ENCODE measurements at places on chromosomes 3 and 15.

- no peak for DNase-seq
These were observed 30.8 kb downstream of the LRRC28 start for GRCh38 chr15:99282121-99282520.

- no peak for DNase-seq
These were observed 263.9 kb upstream of the TGFBR2 start for GRCh38 chr3:30342318-30343060.

DNA sequence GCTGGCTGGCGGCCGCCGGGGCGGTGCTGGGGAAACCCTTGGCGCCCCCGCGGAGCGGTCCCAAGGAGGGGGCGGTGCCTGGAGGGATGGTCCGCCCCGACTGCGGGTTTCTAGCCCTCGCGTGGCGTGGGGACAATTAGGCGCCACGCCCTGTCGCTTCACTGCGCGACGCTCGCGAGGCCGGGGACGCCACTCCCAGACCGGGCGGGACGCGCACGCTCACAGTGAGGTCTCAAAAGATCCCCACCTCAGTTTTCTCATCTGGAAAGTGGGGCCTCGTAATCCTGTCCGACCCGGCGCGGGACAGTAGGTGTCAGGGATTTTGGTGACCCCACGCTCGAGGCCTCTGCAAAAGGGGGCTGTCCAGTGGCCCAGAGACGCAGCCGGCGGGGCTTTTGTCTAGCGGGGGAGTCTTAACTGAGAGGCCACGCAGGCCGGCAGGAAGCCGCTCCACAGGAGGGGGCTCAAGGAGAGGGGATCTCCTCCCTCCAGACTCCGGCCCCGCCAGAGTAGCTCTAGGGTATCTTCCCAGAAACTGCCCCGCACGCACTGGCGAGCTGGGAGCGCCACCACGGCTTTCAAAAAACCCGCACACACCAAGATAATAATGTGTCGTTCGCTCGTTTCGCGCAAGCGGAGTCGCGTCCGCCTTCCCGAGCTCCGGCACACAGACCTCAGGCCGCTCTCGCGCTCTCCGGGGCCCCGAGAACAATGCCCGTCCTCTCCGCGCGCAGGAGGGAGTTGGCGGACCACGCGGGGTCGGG lies 710 bp upstream of the CLK3 start:
- DNase-seq = peak; percentile 82

- DNase-seq = no peak
These were observed 1184.6 kb upstream of the EPHA6 start for GRCh38 chr3:95629802-95630201.

DNA sequence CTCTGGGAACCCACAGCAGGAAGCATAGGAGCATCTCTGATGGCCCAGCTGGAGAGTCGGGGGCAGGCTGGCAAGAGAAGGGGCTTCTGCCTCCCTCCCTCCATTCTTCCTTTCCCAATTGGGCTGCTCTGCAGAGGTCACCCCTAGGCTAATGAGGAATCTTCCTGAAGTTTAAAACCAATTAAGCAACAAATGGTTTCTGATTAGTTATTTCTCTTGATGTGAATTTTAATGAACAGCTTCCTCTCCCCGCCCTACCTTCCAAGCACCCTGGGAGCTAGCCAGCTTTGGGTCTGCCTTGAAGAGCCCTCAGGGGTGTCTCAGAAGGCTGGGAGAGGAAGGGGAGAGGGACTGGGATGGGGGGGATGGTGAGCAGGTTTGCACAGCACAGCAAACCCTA lies 24.6 kb upstream of the HCN4 start:
- no peak for DNase-seq

- DNase-seq = no peak
These were observed 365.6 kb upstream of the DPPA4 start for GRCh38 chr3:109702976-109703375.

DNA sequence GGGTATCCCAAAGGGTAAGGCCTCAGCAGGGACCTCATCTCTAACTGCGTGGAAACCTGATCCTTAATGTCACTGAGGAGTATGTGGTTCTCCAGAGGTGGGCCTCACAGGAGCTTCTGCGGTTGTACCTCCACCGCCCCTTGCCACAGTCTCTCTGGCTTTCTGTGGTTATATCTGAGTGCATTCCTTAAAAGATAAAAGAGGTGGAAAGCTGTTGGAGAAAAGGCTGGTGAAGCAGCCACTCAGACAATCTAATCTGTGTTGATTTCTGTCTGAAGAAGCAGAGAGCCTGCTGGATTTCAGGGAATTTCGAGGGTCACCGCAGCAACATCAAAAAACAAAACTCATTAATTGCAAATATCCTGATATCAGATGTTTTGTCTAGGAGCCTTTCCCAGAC lies 51.4 kb downstream of the SEMA6D start:
- no peak for DNase-seq

GRCh38 chr15:79027532-79028410 lies 62.8 kb downstream of the RASGRF1 start:
- no peak for DNase-seq

DNA sequence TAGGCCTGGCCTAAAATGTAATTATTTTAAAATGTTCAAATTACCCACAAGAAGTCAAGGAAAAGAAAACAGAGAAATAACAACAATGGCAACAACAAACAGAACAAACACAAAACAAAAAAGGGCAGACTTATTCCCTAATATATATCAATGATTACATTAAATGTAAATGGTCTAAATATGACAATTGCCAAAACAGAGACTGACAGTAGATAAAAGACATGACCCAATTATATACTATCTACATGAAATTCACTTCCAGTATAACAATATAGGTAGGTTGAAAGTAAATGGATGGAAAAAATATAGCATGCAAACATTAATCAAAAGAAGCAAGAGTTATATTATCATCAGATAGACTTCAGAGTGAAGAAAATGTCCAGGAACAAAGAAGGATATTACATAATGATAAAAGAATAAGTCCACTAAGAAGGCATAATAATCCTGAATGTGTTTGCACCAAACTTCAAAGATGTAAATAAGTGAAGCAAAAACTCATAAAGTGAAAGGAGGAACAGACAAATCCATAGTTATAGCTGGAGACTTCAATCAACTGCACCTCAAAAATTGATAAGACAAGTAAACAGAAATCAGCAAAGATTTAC lies 6.5 kb downstream of the SEC22C start:
- DNase-seq = no peak

DNA sequence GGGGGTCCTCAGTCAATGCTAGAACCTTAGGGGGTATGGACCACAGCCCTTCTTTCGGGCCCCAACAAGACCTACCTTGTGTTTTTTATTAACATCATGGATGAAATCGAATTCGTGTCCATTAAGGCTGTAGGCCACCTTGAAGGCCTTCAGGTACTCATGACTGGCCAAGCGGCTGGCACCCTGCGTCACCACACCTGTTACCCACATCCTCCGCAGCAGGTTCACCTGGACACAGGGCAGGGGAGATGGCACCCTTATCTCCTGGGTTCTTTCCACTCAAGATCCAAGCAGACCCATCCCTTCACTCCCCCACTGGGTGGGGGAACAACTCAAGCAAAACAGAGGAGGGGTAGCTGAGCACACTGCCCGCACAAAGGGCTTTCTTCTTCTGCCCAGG lies 6.6 kb downstream of the MFGE8 start:
- DNase-seq = no peak

- no peak for DNase-seq
These were observed 190.6 kb downstream of the CNTN3 start for GRCh38 chr3:74423867-74424266.

GRCh38 chr15:74291101-74292071 lies 55.3 kb downstream of the CCDC33 start:
- DNase-seq = no peak

- DNase-seq = no peak
These were observed 6.8 kb upstream of the GATA2 start for GRCh38 chr3:128499724-128500275.

GRCh38 chr15:65829130-65829764 lies 37.2 kb upstream of the DENND4A start:
- DNase-seq = no peak

DNA sequence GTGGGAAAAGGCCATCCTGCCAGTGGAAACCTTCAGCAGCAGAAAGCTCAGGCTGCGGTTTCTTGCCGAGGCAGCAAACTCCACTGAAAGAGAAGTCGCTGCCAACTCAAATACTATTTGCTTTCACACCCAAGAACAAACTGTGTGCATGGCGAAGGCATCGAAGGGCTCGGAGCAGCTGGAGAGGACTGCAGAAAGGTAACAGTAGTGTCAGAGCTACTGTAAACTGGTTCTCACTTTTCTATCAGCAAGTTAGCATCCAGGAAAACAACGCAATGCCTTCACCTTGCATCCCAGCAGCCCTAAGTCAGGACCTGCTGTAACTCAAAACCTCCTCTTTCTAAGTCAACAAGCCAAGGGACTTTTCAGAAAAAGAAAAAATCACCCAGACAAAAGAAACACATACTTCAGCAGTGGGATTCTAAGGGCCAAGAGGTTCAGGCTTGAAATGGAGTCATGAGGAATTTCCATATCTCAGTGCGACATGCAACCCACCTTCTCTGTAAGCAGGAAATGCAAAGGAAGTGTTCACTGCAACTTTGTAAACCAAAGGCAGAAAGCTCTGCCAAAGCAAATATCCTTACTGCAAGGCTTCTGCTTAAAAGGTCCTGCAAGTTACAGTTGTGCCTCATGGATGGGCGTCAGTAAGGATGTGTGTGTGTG lies 193.5 kb downstream of the FOXP1 start:
- DNase-seq = no peak

DNA sequence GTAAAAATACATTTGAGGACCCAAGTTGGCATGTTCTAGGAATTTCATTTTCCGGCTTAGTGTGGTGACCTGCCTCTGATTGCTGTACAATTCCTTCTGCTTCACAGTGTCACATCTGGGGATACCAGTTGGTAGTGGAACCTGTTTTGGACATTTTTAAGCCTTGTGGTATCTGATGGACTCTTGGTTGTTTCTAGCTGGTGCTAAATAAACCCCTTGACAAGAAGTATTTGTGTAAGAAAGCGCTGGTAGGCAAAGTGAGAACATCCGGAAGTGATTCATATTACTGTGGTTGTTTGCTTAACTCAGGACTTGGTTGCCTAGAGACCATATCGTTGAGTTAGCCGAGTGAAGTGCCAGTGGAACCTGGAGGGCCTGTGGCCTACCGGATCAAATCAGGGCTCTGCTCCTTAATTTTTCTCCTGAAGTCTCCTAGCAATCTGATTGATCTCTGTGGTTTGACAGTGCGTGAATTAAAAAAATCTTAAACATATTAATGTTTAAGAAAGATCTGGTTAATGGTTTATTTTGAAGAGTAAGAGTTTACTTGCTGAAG lies 12.8 kb downstream of the IQGAP1 start:
- peak; percentile 32 for DNase-seq

- no peak for DNase-seq
These were observed 26.6 kb upstream of the BLM start for GRCh38 chr15:90690585-90690984.

GRCh38 chr3:6097556-6097955 lies 763.4 kb upstream of the GRM7 start:
- DNase-seq = no peak

GRCh38 chr3:46882377-46883053 lies 5.0 kb downstream of the PTH1R start:
- DNase-seq = no peak

GRCh38 chr15:101382544-101382943 lies 87.5 kb upstream of the SNRPA1 start:
- no peak for DNase-seq

GRCh38 chr15:68252925-68253534 lies 23.5 kb upstream of the CLN6 start:
- no peak for DNase-seq

DNA sequence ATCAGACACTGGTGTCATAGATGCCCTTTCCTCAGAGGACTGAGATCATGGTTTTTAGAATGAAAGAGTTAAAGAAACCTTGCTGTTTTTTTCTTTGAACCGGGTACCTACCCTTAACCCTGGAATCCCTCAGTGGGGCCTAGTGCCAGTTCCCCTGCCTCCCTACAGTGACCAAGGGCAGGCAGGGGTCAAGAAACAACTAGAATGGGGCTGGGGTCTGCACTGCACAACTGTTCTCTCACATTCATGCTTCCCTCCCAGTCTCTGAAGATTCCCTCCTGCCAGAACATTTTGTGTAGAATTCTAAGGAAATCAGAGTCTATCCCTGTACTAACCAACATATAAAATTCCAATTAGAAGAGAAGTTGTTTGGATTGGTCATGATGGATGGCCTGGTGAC lies 47.9 kb downstream of the TGFBR2 start:
- no peak for DNase-seq

DNA sequence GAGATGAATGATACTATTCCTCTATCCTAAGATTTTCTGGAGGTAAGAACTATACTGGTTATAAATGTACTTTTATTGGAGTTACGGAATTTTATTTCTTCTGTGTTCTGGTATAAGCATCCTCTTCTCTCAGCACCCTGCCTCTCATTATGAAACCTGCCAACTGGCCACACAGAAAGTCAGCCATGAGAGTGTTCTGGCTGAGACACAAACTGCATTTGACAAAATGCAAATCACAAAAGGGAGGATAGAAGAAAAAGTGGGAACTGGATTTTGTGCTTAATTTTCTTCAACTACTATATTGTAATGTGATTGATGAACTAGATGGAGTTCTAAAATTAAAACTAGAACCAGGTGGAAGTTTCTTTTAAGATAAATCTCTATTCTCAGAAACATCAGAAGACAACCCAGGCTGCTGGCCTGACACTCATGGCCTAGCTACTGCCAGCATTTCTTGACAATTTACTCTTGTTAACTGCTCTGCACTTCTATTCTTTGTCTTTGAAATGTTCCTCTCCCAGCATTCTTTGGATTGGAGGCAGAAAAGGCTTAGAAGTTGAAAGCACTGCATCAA lies 143.1 kb downstream of the WDR76 start:
- no peak for DNase-seq

- no peak for DNase-seq
These were observed 109.6 kb downstream of the FNDC3B start for GRCh38 chr3:172148702-172149565.

DNA sequence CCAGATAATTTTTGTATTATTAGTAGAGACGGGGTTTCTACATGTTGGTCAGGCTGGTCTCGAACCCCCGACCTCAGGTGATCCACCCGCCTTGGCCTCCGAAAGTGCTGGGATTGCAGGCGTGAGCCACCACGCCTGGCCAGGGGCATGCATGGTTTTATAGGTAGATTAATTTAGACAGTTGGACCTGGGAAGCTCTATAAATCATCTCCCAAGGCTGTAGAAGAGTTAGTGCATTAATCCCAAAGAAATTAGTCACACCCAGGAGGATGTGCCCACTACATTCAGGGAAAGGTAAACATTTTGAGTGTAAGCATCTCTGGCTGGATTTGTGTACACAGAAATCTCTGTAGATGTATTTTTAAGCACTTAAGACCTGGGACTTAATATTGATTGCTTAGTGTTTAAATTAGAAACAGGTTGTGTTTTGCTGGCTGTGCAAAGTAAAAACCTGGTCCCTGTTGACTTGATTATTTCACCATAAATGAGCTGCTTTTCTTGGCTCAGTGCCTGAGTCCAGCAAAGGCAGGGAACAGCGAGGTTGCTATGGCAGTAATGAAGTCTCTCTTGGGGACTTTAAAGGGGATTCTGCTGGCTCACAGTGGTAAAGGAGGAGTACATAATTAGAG lies 19.2 kb downstream of the EXOSC7 start:
- DNase-seq = no peak

DNA sequence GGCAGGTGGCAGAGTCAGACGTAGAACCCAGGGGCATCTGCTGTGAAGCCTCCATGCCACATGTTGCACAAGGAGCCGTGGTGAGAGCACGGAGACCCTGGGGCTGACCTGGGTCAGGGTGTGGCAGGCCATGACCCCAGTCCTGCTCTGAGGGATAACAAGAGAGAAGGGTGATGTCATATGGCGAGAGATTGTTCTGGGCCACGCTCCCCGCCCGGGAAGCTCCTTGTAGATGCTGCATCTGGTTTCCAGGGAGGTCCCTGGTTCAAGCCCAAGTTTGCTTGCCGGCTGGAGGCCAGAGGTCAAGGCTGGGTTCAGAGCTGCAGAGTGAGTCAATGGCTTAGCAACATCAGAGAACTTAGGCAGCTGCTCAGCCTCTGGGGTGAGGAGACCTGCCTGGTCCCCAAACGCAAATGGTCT lies 17.3 kb downstream of the FGD5 start:
- no peak for DNase-seq
